ENCODE measurements at places on chromosomes 4 and X.

DNA sequence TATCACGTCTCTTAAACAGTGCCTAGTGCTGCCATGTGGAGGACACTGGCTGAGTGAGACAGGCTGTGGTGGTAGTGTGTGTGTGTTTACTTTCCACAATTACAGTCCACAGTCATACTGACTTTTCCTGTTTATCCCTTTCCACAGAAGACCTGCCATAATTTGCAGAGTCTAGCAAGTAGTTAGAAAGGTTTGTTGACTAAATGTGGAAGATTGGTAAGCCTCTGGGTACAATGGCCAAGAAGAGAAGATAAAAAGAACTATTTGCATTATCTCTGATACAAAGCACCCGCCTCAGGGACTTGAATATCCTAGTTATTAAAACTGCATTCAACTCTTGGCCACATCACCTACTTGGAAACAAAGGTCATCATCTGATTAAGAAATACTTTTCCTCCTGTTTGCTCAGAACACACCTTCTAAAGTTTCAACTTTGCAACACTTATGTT, 89.1 kb downstream of the FAM13A start:
- no peak for DNase-seq

DNA sequence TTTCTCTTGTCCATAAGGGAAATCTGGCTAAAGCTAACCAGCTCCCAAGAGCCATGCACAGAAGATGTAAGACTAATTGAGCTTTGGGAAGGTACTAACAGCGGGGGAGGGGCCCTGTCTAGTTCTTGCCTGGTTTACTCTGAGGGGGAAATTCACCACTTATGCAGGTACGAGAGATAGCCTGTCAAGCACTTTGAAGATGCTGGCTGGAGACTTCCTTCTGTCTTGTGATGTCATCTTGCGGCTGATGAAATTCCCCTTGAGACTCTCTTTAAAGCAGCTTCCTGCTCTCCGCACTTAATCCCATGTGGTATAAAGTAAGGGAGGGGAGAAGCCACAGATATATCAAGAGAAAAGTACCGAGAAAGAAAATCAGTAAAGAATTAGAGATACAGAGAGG, 345.3 kb downstream of the MAPK10 start:
- no peak for DNase-seq

GRCh38 chr4:43089730-43090129, 197.2 kb downstream of the GRXCR1 start:
- DNase-seq = no peak

GRCh38 chrX:109352066-109352588, 129.8 kb downstream of the GUCY2F start:
- DNase-seq = no peak

GRCh38 chr4:150004481-150004880, 73.8 kb upstream of the DCLK2 start:
- no peak for DNase-seq

- no peak for DNase-seq
Measured at GRCh38 chr4:108774809-108775530, 12.1 kb upstream of the ETNPPL start.

GRCh38 chr4:40749717-40750460, at the start of gene NSUN7:
TSS of gene NSUN7 (plus strand) at chr4:40749955. CDS start at chr4:40750694, 739 bp downstream.
- DNase-seq = peak; percentile 13

GRCh38 chrX:627510-627981, 3.0 kb upstream of the SHOX start:
- no peak for DNase-seq

- DNase-seq = no peak
Measured at GRCh38 chr4:175674219-175674618, 137.8 kb downstream of the GPM6A start.

DNA sequence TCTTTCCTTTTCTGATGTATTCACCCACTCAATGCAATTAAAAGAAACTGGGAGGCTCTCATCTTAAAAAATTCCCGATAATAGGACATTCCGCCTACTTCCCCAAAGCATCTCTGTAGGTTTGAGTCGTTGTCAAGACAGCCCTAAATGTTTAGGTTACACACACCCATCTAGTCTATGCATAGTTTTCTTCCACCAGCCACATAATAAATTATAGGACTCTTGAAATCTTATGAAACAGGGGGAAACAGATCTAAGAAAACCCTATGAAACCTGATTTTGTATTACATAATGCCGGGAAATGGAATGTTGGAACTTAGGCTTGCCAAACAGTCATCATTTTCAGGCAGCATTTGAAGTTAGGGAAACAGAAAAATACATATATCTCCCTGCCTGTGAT, 150.0 kb downstream of the PRKX start:
- DNase-seq = no peak

GRCh38 chrX:9493936-9494335, 29.1 kb downstream of the TBL1X start:
- DNase-seq = no peak

DNA sequence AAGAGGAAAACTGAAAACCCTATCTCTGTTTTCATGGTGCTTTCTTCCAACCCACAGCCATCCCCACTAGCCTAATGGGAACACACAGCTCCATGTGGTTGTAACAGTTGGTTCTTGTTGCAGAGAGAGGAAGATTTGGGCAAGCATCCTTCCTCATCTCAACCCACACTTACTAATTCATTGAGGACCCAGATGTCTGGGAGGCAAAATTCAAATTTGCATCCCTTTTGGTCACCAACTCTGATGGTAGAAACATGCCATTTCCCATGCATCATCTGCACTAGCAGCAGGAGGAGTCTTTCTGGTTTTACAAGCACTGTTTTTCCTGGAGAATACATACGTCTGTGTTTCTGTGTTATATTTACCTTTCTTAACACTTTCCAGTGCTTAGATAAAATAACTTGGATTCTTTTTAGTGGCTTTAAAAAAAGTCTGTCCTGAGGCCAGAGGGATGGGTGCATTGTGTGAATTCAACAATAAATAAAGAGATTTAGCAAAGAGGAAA, 301.0 kb downstream of the KCTD8 start:
- DNase-seq = no peak

GRCh38 chr4:155609455-155610059, 57.1 kb upstream of the GUCY1A1 start:
- DNase-seq = no peak

DNA sequence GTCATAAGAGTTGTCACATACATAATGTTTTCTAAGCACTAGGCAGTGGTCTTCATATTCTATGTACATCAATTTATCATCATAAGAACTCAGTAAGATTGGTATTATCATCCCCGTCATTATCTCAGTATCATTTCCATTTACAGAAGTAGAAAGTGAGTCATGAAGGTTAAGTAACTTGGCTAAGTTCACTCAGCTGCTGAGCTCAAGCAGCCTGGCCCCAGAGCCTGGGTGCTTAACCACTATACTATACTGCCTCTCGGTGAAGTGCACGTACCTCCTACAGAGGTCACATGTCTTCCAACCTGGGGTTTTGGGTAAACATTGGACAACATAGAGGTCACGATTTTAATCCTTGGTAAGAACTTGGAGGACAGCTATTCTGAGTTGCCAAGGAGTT, 161.5 kb upstream of the GATB start:
- DNase-seq = no peak

- DNase-seq = no peak
Measured at GRCh38 chrX:34839451-34839850, 103.1 kb upstream of the FAM47B start.

DNA sequence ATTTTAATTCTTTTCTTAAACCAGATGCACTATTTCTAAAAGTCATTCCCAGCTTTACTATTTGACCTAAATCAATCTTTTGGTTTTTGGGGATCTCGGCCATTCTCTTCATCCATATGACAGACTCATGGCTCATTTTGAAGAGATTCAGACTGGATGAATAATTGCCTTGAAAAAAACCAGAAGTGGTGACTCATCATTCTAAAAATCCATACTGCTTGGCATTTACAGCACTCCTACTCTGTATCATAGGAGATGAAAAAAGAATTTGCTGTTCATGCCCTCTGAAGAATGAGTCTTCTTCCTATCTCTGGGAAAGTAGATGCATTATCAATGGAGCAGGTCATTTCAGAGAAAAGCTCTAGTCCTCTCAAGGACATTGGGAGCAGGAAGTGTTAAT, 220.5 kb upstream of the RPS6KA3 start:
- no peak for DNase-seq

- no peak for DNase-seq
Measured at GRCh38 chr4:770022-770421, 55.9 kb downstream of the CPLX1 start.

GRCh38 chr4:76488455-76488854, 53.4 kb downstream of the SHROOM3 start:
- no peak for DNase-seq

DNA sequence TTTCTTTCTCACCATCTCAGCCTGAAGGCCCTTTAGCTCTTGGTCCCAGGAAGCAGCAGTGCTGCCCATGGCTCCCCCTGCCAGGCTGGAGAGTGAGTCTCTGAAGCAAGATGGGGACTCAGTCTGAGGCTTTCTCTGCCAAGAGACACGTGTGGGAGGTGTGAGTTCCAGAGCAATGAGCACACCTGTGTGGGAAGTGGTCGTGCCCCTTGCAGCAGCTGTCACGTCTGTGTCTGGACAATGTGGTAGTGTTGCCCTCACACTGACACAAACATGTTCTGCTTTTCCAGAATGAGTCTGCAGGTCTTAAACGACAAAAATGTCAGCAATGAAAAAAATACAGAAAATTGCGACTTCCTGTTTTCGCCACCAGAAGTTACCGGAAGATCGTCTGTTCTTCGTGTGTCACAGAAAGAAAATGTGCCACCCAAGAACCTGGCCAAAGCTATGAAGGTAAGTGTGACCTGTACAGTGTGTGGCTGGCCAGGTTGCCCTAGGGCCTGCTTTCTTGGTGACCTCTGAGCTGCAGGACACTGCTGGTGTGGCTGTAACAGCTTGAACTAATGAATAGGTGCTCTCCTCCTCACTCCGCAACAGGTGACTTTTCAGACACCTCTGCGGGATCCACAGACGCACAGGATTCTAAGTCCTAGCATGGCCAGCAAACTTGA, 1.9 kb downstream of the TACC3 start:
- peak; percentile 27 for DNase-seq

- DNase-seq = no peak
Measured at GRCh38 chrX:108071578-108071977, 19.8 kb downstream of the PSMD10 start.

DNA sequence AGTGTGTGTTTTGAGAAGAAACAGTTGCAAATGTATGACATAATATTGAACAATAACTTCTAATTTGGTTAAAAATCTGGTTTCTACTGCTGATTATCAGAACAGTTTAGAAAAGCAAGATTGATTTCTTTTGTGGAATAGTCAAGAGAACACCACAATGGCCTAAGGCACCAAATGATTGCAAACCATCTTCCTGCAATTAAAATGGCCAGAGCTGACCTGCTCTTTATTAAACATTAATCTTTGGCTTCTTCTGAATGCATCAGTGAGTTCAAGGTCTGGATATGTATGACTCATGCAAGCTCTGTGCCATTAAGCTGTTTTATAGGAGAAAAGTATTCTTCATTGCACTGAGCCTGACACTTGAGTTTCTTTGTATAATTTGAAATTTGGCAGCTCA, 107.8 kb upstream of the PDHA2 start:
- no peak for DNase-seq

DNA sequence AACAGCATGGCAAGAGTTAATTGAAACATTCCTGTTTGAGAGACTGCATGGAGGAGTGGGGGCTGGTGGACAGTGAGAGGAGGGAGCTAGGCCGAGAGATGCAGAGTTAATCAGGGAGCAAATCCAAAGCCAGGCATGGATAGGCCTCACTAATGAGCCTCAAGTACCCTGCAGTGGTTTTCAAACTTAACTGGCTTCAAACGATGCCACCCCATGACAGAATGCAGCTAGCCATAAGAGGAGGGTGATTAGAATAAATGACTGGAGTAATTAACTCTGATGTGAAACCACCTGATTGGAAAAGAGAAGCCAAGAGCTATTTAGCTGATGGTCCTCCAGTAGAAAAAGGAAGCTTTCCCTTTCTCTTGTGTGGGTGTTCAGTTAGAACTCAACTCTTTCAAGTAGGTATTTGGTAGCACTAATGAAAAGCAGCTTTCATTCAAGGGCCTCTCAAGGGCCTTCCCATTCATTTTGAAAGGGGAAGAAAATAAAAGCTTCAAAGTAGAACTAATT, 215.4 kb upstream of the MAB21L2 start:
- no peak for DNase-seq

DNA sequence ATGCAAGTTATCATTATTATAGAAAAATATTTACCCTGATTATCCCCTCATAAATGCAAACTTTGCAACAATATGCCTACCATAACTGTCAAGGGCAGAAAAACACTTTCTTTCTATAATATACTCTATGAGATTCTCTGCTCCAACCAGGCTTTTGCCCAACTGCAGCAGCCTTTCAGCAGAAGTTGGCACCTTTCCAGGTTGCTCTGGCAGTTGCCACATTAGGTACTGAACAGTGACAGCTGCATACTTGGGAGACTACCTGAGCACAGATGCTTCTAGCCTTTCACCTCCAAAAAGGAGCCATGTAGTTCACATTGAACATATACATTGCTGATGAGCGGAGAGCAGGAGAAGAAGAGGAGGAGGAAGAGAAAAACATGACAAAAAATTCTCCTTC, 69.5 kb upstream of the BRWD3 start:
- no peak for DNase-seq

- no peak for DNase-seq
Measured at GRCh38 chr4:105509291-105509690, 35.4 kb upstream of the PPA2 start.

DNA sequence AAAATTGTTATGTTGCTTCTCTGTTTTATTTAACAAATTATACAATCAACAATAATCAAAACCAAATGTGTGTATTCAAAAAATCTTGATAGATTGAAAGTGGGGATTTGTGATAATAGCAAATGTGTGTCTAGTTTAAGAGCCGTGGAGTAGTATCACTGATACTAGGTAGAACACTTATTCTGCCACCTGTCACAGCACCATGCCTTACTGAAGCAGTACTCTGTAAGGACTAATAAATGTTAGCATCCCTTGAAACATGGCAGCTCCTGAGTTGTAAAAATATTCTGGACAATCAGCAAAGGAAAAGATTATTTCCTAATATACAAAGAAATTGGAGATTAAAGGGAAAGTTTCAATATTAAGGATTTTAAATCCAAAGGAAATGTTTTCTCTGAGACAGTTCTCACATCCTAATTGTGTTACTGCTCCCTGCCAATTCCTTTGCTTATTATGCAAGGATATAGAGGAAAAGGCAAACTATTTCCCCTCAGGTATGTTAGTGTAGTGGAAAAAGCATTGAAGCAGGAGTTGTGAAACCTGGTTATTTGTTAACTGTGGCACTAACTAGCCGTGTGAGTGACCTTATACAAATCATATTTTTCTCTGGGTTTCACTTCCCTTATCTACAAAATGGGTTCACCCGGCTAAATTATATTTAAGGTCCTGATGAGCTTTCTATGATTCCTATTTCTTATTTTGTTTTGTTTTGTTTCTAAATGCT, 303.1 kb downstream of the ARHGAP24 start:
- no peak for DNase-seq

DNA sequence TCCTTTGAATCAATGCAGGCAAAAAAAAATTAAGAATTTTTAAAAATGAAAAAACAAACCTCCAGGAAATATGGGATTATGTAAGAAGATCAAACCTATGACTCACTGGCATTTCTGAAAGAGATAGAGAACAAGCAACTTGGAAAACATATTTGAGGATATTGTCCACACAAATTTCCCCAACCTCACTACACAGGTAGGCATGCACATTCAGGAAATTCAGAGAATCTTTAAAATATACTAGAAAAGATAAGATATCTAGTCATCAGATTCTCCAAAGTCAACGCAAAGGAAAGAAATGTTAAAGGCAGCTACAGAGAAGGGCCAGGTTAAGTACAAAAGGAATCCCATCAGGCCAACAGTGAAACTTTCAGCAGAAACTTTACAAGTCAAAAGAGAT, 85.6 kb downstream of the ANTXR2 start:
- no peak for DNase-seq

GRCh38 chr4:176963121-176963520, 170.4 kb upstream of the VEGFC start:
- DNase-seq = no peak

All from CD8-positive, alpha-beta T cell (primary cell).